Epithelial cell of esophagus (primary cell): ENCODE measurements at places on chromosomes 6 and 20.

GRCh38 chr6:151108548-151108947 lies 131.2 kb upstream of the AKAP12 start:
- DNase-seq = no peak

- no peak for DNase-seq
Observed at GRCh38 chr6:169962604-169963469, 211.4 kb downstream of the ERMARD start.

DNA sequence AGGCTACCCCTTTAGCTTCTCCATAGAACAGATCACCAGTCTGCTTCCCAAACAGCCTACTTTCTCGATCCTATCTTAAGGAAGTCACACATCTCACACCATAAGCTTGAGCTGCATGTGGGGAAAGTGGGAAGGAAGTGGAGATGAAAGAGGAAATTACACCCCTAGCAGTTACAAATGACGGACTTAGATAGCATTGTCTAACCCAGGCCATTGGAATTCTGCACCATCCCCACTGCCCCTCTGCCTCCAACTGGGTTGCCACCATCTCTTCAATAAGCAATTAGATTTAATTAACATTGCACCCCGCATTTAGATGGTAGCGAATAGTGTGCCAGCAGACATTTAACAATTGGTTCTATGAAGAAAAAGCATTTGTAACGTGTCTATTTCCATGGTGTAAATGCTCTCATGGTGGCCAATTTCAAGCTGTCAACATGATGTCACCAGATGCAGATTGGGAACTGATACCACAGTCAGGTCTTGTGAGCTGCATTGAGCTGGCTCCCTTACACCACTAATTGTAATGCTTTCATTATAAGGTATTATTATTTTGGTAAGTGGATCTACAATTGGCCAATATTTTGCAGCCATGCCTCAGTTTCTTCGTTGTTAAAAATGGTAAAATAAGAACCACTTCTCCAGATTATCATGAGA lies 124.7 kb downstream of the CD24 start:
- no peak for DNase-seq

GRCh38 chr20:50429412-50429811 lies 80.8 kb upstream of the PTPN1 start:
- DNase-seq = peak; percentile 92

DNA sequence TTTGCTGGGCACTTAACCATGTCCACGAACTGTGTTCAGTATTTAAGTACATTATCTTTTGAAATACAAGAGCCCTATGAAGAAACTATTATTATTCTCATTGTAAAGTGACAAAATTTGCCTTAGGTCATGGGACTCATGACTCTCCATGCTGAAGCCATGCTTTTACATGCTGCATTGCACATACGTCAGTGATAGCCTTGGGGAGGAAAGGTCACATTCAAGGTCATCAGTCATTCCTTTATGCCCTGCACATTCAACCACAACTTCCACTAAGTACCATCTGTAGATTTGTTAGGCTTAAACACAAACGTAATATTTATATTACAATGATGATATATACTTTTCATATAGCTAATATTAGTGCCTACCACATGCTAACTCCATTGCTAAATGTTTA lies 292.7 kb downstream of the TBC1D7 start:
- DNase-seq = no peak

DNA sequence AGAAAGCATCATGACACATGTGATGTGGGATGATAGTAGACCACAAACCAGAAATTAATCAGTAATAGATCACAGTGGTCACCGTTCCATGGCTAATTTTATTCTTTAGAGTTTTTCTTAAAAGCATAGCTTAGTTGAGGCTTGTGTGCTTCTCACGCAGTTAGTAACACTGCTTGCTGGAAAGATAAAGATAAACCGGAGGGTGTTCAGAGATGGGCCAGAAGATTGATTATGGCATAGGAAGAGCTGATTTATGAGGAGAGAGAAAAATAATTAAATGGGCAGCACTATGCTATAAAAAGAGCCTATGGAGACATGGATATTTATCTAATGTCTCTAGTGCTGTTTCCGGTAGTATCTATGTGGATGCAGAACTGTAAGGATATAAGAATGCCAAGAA lies 173.6 kb downstream of the MMS22L start:
- no peak for DNase-seq

DNA sequence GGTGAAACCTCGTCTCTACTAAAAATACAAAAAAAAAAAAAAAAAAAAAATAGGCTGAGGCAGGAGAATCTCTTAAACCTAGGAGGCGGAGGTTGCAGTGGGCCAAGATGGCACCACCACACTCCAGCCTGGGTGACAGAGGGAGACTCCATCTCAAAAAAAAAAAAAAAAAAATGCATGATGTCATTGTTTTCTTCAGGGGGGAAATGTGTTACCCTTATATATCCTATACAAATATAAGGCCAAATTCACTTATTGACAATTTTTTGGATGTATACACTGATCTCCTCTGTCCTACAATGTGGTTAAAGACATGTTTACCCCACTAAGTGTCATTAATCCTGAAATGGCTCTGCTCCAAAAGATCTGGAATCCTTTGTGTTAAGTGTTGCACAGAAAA lies 73.1 kb downstream of the TPBG start:
- no peak for DNase-seq

- DNase-seq = no peak
Observed at GRCh38 chr20:45878076-45878761, 2.8 kb upstream of the ZSWIM1 start.

DNA sequence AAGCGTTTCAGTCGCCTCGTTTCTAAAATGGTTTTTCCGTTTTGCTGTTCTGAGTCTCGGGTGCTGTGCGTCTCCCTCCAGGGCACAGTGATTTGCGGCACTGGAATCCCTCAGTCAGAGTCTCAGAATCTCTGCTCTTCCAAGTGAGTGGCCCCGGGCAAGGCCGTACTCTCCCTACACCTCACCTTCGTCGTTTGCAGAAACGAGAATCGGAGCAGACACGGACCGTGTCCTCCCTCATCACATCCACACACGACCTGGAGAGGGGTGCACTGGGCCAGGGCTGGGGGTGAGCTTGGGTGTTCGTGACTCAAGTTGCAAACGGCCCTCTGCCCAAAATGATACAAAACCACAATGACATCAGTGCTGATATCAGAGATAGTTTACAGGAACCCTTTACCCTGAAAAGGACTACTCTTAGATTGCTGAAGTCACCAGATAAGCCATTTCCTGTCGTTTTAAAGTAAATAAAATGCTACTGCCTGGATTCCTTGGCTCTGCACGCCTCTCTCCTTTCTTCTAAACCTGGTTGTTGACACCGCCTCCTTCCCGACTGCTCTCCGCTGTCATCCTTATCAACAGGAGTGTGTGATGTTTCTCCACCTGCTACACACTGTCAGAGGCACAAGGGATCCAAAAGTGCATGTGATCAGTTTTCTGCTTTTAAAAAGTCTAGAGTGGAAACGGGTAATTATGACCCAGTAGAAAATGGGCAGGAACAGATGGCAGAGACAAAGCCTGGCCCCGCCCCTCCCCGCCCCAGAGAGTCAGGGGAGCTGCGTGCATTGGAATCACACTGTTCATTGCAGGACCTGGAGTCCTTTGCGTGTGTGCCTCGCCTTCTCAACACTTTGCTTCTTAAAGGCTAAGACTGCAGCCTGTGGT lies 38.4 kb downstream of the KIF25 start:
- peak; percentile 32 for DNase-seq

DNA sequence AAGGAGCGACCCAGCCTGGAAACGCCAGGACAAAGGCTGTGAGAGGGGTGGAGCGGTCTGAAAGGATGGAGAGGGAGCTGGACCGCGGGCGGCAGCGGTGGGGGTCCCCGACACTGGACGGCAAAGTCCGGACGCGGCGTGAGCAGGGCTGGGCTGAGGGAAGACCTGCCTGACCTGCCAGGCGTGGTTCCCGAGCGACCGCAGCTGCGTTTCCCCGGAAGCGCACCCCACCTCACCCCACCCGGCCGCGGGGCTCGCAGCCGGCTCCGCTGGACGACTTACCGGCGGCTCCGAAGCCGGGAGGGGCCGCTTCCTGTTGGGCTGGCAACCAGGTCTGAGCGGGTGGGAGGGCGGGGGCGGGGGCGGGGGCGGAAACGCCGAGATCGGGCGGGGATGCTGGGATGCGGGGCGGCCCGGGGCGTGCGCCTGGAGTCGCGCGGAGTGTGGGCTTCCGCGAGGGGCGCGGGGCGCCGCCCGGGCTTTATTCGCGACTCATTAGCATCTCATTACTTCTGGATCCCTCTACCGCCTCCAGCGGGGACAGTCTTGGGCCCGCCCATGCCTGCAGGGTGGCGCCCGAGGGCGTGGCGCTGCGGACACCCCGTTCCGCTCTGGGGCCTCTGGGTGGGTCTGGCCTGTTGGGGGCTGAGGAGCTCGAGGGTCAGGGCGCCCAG lies at the start of gene MICAL1:
Gene MICAL1, minus strand, starts transcription at position 336 of the 674 bp plus-strand sequence. CDS start 1,576 bp downstream, outside the sequence.
- peak; percentile 56 for DNase-seq

- DNase-seq = no peak
Observed at GRCh38 chr6:166411271-166411670, 28.5 kb upstream of the MPC1 start.

DNA sequence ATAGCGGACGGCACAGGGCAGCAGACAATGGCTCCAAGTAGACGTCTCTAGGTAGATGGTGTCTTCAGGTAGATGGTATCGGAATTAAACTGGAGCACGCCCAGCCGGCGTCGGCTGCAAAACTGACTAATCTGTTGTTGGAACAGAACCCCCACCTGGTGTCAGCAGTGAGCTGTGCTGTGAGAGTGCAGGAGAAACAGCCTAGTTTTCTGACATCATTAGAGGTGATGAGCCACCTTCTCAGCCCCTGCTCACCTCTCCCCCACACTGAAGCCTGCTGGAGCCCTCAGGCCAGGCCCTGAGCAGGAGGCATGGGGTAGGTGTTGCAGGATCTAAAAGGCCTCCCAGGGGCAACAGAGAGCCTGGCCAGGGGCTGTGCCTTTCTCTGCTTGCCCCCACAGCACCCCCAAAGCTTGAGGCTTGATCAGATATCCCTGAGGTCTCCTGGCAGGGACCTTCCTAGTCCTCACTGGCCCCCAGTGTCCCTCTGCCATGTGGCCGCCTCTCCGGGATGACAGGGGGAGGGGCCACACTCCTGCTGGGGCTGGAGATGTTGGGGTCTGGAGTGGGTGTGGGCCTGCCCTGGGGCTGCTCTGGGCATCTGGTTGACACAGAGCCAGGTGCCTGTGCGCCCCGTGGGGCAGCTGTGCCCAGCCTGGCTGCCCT lies 6.9 kb upstream of the HELZ2 start:
- DNase-seq = peak; percentile 85

- no peak for DNase-seq
Observed at GRCh38 chr6:165042912-165043311, 266.5 kb downstream of the C6orf118 start.

GRCh38 chr6:73073238-73073637 lies 152.1 kb downstream of the KHDC1L start:
- peak; percentile 34 for DNase-seq

GRCh38 chr20:10536531-10536930 lies 101.4 kb downstream of the SLX4IP start:
- DNase-seq = peak; percentile 52

DNA sequence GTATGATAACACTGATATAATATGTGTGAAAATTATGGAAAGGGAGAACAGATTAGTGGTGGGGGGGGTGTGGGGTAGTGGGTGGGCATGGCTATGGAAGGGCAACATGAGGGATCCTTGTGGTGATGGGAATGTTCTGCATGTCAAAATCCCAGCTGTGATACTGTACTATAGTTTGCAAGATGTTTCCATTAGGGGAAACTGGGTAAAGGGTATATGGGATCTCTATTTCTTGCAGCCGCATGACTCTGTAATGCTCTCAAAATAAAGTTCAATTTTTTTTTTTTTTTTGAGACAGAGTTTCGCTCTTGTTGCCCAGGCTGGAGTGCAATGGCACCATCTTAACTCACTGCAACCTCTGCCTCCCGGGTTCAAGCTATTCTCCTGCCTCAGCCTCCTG lies 14.3 kb downstream of the ZBTB2 start:
- no peak for DNase-seq

- no peak for DNase-seq
Observed at GRCh38 chr6:135004399-135004798, 50.2 kb downstream of the HBS1L start.

- DNase-seq = peak; percentile 69
Observed at GRCh38 chr20:14334306-14334930, 3.0 kb downstream of the FLRT3 start.

GRCh38 chr6:165987483-165988301 lies 180.0 kb downstream of the TBXT start:
- peak; percentile 7 for DNase-seq

DNA sequence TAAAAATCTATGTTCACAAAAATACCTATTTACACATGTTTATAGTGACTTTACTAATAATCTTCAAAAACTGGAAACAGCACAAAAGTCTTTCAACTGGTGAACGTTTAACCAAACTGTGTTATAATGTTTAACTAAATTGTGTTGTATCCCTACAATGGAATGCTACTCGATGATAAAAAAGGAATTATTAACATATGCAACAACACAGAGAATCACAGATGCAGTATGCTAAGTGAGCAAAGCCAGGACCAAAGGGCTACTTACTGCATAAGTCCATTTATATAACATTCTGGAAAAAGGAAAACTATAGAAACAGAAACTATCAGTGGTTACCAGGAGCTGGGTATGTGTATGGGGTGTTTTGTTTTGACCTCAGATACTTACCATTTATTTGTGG lies 602.2 kb upstream of the BTBD3 start:
- DNase-seq = no peak

- DNase-seq = peak; percentile 90
Observed at GRCh38 chr6:14711056-14711703, 534.7 kb upstream of the JARID2 start.

DNA sequence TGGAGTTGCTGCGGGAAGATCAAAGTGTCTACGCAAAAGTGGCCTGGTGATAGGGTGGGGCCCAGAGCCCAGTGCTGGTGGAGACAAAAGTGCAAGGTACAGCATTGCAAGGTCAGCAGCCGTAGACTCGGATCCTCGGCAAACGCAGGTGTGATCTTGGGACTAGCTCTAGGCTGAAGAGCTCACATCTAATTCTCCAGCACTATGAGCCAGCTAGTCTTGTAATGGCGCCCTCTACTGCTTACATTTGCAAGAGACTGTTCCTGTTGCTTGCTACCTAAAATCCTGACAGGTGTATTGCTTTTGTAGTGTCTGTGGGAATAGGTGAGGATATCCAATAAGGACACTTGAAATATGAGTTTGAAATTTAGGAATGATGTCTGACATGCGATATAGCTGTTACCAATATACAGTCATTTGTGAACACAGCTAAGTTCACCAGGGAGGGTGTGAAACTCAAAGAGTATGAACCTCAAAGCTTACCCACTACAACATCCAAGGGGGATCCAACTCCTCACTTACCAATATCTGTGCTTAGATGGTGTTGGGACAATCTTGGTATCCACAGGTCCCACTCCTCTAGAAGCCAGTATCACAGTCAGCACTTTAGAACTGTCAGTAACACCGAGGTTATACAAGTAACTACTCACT lies 58.4 kb downstream of the PDE7B start:
- peak; percentile 80 for DNase-seq

- no peak for DNase-seq
Observed at GRCh38 chr20:62558779-62559178, 83.0 kb upstream of the GATA5 start.

GRCh38 chr20:57435105-57435497 lies 43.9 kb downstream of the RBM38 start:
- DNase-seq = no peak

GRCh38 chr6:31730631-31731086 lies 1.6 kb upstream of the DDAH2 start:
- no peak for DNase-seq

- DNase-seq = peak; percentile 82
Observed at GRCh38 chr6:129774697-129775447, 64.9 kb upstream of the ARHGAP18 start.

GRCh38 chr6:11702500-11703130 lies 76.0 kb downstream of the ADTRP start:
- DNase-seq = peak; percentile 86
